Breast epithelium (tissue), 4 donors: ENCODE measurements at places on chromosomes 7 and 10.

DNA sequence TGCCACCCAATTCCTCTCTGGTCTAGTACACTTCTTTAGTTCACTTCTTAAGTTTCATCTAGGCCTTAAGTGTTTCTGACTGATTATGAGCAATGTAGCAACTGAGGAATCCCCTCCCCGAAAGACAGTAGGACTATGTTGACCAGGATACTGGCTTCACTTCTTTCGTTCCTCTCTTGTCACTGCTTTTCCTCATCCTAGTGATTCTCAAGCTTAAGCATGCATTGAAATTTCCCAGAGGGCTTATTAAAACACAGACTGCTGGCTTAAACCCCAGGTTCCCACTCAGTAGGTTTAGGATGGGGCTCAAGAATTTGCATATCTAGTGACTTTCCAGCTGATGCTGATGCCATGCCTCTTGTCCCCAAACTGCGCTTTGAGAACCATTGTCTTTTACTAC, 164.6 kb upstream of the WNT16 start:
- no peak for DNase-seq

- no peak for DNase-seq
Measured at GRCh38 chr7:80040335-80040734, 94.3 kb upstream of the GNAI1 start.

- no peak for DNase-seq
Measured at GRCh38 chr10:109962247-109962646, 38.9 kb upstream of the XPNPEP1 start.

- no peak for DNase-seq
Measured at GRCh38 chr10:124091646-124092249, 1.6 kb downstream of the CHST15 start.

DNA sequence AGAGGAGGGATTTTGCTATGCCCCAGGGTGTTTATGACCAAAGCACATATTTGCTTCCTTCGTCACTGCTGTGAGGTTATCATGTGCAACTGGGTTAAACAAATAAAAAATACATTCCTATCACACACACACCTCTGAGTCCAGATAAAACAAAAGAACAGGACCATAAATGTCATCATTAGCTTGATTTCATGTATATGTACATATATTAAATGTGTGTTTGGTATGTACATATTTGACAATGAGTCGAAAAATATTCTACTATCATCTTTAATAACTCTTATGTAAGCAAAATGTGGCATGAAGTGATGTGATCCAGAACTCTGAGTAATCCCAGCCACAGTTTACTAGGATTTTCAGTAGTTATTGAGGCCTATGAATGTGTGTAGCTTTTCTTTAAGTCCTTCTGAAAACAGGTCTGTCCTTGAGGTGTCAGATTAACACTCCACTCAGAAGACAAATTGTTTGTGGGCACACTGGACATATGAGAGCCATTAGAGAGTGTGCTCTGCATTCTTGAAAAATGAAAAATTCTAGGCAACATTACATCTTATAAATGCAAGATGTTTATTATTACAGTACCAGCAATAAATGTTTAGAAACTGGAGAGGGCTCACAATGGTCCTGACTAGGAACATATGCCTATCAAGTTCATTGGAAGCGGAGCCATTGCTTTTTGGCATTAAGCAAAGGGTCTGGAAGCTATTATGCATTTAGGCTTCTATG, 335.1 kb upstream of the SEMA3A start:
- no peak for DNase-seq

GRCh38 chr7:18894155-18894554, 223.3 kb downstream of the TWIST1 start:
- no peak for DNase-seq

GRCh38 chr7:10685040-10685439, 288.6 kb upstream of the PHF14 start:
- DNase-seq: no peak
